ENCODE measurements at places on chromosomes 12 and 14.

GRCh38 chr12:52436000-52436827, 2.0 kb upstream of the KRT75 start:
- no peak for DNase-seq

GRCh38 chr12:67086116-67086515, 183.0 kb upstream of the CAND1 start:
- DNase-seq: no peak

- no peak for DNase-seq
These were observed 69.8 kb downstream of the ATG14 start for GRCh38 chr14:55341781-55342180.

GRCh38 chr14:54169254-54169924, 212.8 kb upstream of the BMP4 start:
- no peak for DNase-seq

DNA sequence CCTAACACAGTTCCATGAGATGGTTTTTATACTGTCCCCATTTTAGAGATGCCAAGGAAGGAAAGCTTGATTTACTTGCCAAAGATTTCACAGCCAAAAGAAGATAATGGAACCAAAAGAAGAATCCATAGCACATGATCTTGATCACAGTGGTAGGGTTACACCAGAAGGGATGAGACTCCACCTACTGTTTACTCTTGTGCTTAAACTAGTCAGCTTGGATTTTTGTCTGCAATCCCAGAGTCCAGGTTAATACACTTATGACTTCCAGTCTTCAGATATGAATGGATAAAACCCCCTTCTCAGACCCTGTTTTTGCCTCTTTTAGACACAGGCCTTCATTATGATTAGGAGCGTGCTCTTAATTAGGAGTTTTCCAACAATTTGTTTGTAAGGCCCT, 454.2 kb downstream of the AEBP2 start:
- DNase-seq: no peak
